ENCODE measurements at places on chromosomes 2 and 18.

- peak; percentile 59 for DNase-seq
Measured at GRCh38 chr2:230795856-230796255, 68.9 kb upstream of the ITM2C start.

DNA sequence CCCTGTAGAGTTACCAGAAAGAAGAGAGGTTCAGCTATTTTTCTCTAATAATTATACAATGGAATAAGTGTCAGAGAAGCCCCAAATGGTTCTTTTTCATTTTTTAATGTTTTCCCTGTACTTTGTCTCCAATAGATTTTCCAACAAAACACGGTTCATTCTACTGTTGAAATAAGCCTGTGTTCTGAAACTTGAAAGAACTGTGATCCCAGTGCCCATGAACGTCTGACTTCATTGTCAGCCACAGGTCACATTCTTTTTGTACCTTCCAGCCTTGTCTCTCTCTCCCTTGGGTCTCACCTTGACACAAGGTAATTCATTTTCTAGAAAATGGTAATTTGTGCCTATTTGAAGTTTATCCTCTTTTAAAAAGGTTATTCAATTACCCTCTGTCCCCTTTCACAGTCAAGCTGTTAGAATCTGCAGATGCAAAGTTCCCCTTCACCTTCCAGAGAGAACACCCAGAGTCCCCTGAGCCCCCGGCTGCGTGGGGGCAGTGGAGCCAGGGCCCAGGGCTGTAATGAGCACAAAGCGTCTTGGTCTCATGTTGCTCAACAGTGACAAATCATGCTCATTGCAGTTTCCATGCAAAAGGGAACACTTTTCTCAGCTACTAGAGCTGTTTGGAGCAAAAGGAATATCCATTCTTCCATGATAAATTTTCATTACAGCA lies 115.2 kb downstream of the SPHKAP start:
- no peak for DNase-seq

GRCh38 chr18:46916551-46917107 lies 678 bp downstream of the PIAS2 start:
- peak; percentile 41 for DNase-seq

- DNase-seq: no peak
Measured at GRCh38 chr2:109331081-109331480, 202.1 kb downstream of the SH3RF3 start.

DNA sequence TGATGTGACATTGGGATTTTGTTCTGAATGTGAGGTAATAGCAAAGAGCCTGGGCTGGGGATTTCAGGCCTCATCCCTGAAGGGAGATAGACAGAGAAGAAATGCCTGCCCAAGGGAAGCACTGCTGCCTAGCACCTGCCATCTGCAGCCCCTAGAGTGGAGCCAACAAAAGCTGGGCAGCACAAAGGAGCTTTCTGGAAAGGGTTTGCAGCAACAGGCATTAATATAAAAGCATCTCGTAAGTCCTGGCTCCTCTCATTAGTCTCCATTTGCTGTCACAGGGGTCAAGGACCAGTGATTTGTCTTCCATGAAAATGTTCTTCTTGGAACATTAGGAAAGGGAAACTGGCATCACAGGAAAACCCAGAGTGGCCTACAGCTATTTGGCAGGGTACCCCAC lies 157.2 kb upstream of the SLC14A2 start:
- DNase-seq: no peak

- DNase-seq: no peak
Measured at GRCh38 chr18:59954241-59954640, 54.4 kb downstream of the PMAIP1 start.

DNA sequence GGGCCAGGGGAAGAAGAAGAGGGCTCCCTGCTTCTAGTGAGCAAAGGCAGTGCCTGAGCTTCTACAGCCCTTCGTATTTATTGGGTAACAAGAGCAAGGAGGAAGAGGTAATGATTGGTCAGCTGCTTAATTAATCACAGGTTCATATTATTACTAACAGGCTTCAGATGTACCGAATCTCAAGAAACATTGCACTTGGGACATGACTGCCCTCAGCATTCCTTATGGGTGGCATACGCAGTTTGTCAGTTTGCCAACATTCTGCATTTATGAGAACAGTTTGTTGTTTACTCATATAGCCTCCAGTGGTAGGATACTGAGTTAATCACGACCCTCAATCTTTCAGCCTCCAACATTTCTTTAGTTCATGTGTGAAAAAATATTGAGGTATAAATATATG lies 84.5 kb downstream of the HIBCH start:
- no peak for DNase-seq

GRCh38 chr2:237405605-237406004 lies 8.4 kb downstream of the COL6A3 start:
- no peak for DNase-seq

DNA sequence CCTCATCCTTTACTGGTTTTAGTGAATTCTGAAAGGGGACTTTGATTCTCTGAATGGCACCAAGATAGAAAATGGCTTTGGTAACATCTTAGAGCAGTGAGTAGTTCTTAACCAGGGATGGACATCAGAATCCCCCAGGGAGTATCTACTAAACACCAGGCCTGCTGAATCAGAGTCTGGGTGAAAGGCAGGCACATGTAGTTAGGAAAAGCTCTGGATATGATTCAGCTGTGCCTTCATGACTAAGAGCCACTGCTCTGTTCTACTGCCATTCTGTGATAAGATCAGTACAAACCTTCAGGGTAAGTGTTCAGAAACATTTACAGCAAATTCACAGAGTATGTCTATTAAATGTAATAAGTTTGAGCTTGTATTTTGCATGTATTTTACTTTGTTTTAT lies 46.2 kb upstream of the B3GNT2 start:
- peak; percentile 95 for DNase-seq

DNA sequence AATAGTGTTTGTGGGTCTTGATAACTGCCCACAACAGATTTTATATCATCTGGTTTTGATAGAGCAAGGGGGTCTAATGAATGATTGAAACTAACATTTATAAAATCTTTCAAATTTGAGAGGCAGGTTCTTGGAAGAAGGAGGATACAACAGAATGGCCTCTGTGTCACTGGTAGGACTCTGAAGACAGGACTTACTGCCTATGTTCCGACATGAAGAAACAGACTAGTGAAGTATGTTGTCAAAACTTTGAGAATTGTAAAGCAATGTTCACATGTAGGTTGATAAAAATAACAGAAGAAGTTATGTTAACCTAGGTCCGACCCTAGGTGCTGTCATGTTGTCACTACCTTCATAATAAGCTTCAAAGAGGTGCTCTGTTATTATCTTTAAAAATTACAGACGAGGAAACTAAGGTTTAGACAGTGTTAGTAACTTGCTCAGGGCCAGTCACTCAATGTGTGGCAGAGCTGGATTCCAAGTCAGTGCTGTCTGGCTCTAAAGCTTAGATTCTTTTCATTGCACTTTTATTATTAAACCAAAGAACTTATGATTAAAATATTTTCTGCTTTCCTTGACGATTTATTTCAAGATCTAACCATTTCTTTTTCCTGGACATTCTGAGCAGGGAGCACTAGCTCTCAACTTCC lies 146.2 kb downstream of the RPIA start:
- no peak for DNase-seq

DNA sequence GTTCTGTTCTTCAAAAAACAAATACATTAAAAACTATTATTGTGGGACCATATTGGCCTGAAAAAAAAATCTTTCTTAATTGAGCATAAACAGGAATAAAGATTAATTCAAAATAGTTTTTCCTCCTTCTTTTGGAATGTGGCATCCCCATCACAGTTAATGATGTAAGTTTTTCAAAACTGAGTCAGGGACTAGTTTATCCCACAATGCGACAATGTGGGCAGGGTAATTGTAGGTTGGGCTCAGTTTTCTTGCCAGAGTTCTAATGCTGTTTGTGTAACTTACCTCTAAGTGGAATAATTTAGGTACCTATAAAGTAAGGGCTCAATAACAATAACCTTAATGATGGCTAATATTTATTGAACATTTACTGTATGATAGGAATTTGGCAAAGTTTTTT lies 82.0 kb downstream of the PMS1 start:
- DNase-seq: no peak

DNA sequence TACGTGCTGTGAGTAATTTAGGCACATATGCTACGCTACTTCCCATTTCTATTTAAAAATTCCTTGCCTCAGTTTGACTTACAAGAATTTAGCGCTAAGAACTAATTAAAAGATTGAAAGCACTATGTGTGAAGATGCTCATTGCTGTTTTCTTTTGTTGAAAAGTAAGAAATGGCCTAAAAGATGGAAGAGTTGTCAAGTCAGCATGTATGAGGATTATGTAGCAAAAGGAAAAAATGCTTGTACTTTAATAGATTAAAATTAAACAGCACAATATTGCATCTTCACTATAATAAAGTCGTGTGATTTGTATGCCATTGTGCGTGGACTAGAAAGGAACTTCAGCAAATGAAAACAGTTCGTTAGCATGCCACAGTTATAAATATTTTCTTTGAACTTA lies 77.0 kb downstream of the COX7A2L start:
- DNase-seq: no peak

DNA sequence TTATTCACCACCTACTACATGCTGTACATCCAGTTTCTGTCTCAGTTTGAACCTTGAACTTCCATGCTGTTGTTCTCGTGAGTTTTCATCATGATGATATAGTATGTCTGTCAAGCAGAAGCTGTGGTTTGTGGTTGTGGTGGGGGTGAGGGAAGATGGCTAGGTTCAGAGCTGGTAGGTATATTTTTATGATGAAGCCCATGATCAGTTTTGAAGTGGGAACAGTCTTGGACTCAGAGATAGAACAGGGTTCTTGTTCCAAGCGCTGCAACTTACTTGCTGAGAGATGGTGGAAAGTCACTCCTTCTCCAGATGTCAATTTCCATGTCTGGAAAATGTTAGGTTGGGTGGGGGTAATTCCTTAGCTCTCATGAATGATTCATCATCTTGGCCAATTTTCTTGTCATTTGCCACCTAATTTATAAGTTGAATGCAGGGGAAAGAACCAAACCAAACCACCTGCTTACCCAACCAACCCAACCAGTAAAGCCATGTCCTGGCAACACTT lies 21.6 kb downstream of the PMAIP1 start:
- no peak for DNase-seq

GRCh38 chr18:62370366-62370765 lies 45.3 kb downstream of the TNFRSF11A start:
- DNase-seq: no peak

DNA sequence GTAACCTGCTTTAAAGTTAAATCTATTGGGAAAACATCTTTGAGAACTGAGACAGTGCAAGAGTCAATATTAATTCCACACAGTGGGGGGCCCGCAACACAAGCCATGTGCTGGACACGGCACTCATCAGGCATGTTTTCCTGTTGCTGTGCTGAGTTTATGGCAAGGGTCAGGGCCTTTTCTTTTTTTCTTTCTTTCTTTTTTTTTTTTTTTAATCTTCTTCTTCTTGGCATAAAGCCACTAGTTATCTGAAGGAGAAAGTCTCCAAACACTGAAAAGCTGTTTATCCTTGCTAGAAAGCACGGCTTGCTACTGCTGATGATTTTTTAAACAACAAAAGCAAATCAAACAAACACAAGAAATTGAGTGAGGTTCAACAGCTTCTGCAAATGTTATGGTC lies 252.1 kb downstream of the ZNF521 start:
- DNase-seq: peak; percentile 44

GRCh38 chr2:15577071-15577735 lies 14.5 kb upstream of the DDX1 start:
- peak; percentile 89 for DNase-seq

DNA sequence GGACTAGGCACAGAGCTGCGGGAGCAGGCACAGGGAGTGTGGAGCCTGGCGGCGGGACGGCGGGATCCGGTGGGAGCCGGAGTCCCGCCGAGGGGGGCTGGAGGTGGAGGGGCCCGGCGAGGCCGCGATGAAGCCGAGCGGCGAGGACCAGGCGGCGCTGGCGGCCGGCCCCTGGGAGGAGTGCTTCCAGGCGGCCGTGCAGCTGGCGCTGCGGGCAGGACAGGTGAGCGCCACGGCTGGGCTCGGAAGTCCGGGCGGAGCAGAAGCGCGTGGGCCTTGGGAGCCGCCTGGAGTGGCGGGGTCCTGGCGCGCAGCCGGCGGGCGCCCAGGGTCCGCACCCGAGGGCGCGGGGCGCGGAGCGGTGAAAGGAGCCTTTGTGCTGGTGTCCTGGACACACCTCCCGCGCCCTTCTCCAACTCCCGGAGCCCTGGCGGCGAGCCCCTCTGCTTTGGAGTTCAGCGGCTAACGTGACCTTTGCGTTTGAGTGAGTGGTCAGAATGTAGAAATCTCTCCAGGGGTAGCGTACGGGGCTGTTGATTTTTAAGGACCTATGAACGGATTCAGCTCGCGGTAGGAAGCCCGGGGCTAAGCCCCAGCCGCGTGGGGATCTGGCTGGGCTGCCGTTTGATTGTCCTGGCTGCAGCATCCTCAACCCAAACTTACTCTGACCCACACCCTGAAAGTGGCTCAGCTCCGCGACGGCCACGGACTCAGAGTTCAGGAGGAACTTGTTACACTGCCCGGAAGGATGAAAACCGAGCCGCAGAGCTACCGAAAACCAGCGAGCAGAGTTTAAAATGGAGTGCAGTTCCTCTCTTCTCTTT lies 448 bp downstream of the IMPA2 start:
- DNase-seq: no peak

DNA sequence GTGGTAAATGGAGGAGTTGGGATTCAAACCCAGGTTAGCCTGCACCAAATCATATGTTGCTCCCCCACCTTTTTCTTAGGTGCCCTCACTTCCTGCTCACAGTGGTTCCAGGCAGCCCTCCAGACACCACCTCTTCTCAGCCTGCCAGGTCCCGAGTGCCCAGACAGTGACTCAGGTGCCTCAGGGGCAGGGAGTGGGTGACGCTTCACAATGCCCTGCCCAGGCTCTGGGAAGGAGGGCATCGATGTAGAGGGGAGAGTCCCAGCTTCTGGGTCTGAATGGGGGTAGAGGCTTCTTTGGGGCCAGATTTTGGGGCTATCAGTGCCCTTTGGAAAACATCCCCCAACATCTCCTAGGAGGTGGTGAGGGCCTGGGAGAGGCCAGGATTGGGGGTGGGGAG lies 5.2 kb upstream of the DNAJB2 start:
- DNase-seq: no peak

GRCh38 chr2:109720380-109721106 lies 73.6 kb upstream of the RGPD5 start:
- no peak for DNase-seq

- no peak for DNase-seq
Measured at GRCh38 chr18:72986103-72986502, 118.3 kb upstream of the NETO1 start.

Measured in fibroblast of pulmonary artery (primary cell).